ENCODE measurements at places on chromosomes 6 and 20. TPM values are rescaled to one million over a fixed set of nuclear protein-coding genes. Genes with fewer than 3 reads are reported as not detected.

GRCh38 chr20:4967752-4968477, 33.4 kb downstream of the SLC23A2 start:
- peak overlapping the region; percentile 23 for H3K27ac ChIP-seq
- peaks cover 18% of the 10 kb centered on the region for H3K4me1 ChIP-seq
- no peaks in the 10 kb centered on the region for H3K27me3 ChIP-seq
- no peak for DNase-seq
- peaks cover 15% of the 10 kb centered on the region for H3K36me3 ChIP-seq

GRCh38 chr6:40845553-40845952, 193.5 kb downstream of the UNC5CL start:
- no peaks in the 10 kb centered on the region for H3K27me3 ChIP-seq
- H3K4me3 ChIP-seq: no peak overlapping the region
- no peak for DNase-seq
- no peaks in the 10 kb centered on the region for H3K36me3 ChIP-seq

DNA sequence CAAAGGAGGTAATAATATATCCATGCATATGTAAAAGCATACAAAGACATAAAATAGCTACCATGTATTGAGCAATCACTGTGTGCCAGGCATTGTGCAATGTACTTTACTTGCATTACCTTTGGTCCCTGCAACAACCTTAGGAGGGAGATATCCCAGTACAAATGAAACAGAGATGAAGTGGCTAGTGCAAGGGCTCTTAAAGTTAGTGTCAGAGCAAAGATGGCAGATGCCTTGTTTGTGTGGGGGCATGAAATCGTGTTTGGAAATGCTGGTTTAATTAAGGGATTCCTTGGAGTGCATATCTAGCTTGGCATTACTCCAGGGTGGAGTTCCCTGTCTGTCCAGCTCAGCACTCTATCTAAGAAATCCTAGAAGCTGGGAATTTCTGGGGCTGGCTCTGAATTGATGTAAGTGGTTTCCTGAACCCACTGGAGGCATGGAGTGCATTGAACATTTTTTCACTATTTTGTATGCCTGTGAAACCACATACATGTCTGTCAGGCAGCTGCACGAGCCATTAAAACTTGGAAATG, 9.8 kb downstream of the PAQR8 start:
- DNase-seq: no peak
- peaks cover under 1% of the 10 kb centered on the region for H3K4me1 ChIP-seq
- H3K36me3 ChIP-seq: peaks cover 4% of the 10 kb centered on the region
- H3K27ac ChIP-seq: no peak overlapping the region

The LINC00237 gene
- total RNA-seq: not detected

The SAPCD1 gene
- 1.2 TPM for total RNA-seq
